Stimulated activated naive B cell treated with anti-CD40 and anti-IgM and Interleukin-4, amounts not matched to agents 10 μg/mL and 1 μg/mL and 100 μg/mL, for 72 hours (primary cell): ENCODE measurements at places on chromosomes 7 and 10.

GRCh38 chr7:4845740-4846142, 16.1 kb downstream of the PAPOLB start:
- no peak overlapping the region for H3K27ac ChIP-seq
- peaks cover 13% of the 10 kb centered on the region for H3K27me3 ChIP-seq
- H3K36me3 ChIP-seq: no peaks in the 10 kb centered on the region
- peaks cover 2% of the 10 kb centered on the region for H3K4me1 ChIP-seq
- no peak for DNase-seq
- H3K4me3 ChIP-seq: no peak overlapping the region

DNA sequence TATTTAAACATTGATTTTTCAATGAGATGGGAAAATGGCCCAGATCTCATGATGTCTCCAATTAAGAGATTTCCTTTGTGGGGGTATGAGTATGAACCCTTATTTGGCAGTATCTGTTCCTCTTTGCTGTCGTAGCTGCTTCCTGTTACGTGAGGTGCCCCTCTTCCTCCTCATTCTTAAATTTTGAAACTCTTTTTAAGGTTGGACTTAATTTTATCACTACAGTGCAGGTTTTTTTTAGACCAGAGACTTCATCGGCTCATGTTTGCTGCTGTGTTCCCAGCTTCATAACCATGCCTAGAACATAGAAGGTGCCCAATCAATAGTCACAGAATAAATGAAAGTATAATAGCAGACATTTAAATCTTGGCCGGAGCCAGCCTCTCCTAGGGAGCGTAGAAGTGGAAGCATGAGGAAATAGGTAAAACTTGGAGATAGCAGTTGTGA, 2.4 kb downstream of the MIOS start:
- peaks cover 27% of the 10 kb centered on the region for H3K36me3 ChIP-seq
- H3K4me1 ChIP-seq: peaks cover 26% of the 10 kb centered on the region
- H3K27ac ChIP-seq: peak overlapping the region; percentile 94
- no peaks in the 10 kb centered on the region for H3K27me3 ChIP-seq
- H3K4me3 ChIP-seq: peak overlapping the region; percentile 84

GRCh38 chr7:113730309-113730955, 188.4 kb downstream of the PPP1R3A start:
- no peak for DNase-seq
- no peaks in the 10 kb centered on the region for H3K27me3 ChIP-seq
- no peaks in the 10 kb centered on the region for H3K4me1 ChIP-seq
- no peak overlapping the region for H3K4me3 ChIP-seq
- no peak overlapping the region for H3K27ac ChIP-seq

- H3K4me3 ChIP-seq: no peak overlapping the region
- no peak overlapping the region for H3K27ac ChIP-seq
- no peaks in the 10 kb centered on the region for H3K27me3 ChIP-seq
- no peaks in the 10 kb centered on the region for H3K4me1 ChIP-seq
- no peaks in the 10 kb centered on the region for H3K36me3 ChIP-seq
Measured at GRCh38 chr10:52347327-52347667, 33.2 kb downstream of the DKK1 start.

DNA sequence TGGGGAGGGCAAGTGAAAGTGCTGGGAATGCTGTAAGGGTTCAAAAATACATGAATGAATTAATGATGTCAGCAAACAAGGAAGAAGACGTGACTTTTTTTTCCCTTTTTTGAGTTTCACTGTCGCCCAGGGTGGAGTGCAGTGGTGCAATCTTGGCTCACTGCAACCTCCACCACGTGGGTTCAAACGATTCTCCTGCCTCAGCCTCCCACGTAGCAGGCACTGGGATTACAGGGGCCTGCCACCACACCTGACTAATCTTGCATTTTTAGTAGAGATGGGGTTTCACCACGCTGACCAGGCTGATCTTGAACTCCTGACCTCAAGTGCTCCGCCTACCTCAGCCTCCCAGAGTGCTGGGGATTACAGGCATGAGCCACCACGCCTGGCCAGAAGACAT, 30.0 kb downstream of the DENND10 start:
- H3K4me1 ChIP-seq: peaks cover 26% of the 10 kb centered on the region
- no peak overlapping the region for H3K27ac ChIP-seq
- H3K36me3 ChIP-seq: peaks cover 61% of the 10 kb centered on the region
- H3K27me3 ChIP-seq: no peaks in the 10 kb centered on the region
- DNase-seq: no peak

- no peaks in the 10 kb centered on the region for H3K27me3 ChIP-seq
- no peaks in the 10 kb centered on the region for H3K36me3 ChIP-seq
- no peak overlapping the region for H3K27ac ChIP-seq
- DNase-seq: no peak
Measured at GRCh38 chr7:46368871-46369270, 447.8 kb upstream of the IGFBP3 start.

GRCh38 chr7:130365511-130366441, 14.5 kb upstream of the CPA1 start:
- no peaks in the 10 kb centered on the region for H3K36me3 ChIP-seq
- H3K27ac ChIP-seq: no peak overlapping the region
- no peak for DNase-seq
- no peaks in the 10 kb centered on the region for H3K4me1 ChIP-seq
- H3K4me3 ChIP-seq: no peak overlapping the region

DNA sequence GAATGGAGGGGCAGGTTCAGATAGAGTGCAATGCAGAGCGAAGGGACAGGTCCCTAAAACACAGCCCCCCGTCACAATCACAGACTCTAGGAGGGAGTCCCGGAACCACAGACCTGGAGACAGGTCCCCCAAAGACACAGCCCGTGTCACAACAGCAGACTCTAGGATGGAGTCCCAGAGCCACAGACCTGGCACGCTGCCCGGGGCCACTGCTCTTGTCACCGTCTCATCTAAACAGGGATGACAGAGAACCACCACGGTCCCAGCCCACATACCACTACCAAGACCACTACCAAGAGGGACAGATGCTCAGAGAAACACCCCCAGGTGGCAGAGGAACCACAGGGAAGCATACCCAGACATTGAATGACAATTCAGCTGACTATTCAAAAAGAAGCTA, 183.9 kb downstream of the TCERG1L start:
- H3K4me1 ChIP-seq: no peaks in the 10 kb centered on the region
- DNase-seq: no peak
- H3K27me3 ChIP-seq: no peaks in the 10 kb centered on the region
- no peaks in the 10 kb centered on the region for H3K36me3 ChIP-seq

- no peaks in the 10 kb centered on the region for H3K36me3 ChIP-seq
- no peak overlapping the region for H3K27ac ChIP-seq
- no peak for DNase-seq
- no peaks in the 10 kb centered on the region for H3K4me1 ChIP-seq
- H3K4me3 ChIP-seq: no peak overlapping the region
- peaks cover 8% of the 10 kb centered on the region for H3K27me3 ChIP-seq
Measured at GRCh38 chr7:154744861-154745258, 258.1 kb downstream of the PAXIP1 start.
